ENCODE measurements at places on chromosomes 13 and 19. TPM values are rescaled to one million over a fixed set of nuclear protein-coding genes. Genes with fewer than 3 reads are reported as not detected.

GRCh38 chr13:105902396-105902795, 633.1 kb downstream of the EFNB2 start:
- DNase-seq, result no peak

Gene CXCL17
- not detected for total RNA-seq

DNA sequence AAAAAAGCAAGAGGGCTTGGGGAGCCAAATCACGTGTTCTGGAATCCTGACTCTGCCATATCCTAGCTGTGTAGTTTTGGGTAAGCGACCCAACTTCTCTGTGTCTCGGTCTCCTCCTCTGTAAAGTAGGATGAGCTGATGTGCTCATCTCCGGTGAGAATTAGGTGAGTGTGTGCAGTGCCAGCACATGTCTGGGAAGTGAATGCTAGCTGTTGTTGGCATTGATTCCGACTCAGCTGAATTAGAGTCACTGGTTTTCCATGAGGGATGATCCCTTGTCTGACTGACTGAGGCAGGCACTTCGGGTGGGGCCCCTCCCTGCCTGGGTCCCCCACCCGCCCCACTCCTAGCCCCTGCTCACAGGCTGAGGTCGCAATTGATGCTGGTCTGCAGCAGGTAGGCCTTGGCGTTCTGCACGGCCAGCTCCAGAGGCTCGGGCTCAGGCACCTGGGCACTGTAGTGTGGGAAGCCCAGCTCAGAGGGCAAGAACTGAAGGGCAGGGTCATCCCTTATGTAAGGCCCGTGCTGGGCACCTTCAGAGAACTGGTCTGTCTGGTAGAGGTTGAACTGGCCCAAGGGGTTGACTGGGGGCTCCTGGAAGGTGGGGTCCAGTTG, 835 bp downstream of the RSPH6A start:
- no peak for DNase-seq

Gene CACNA1A
- total RNA-seq, result not detected

Gene SHC2
- total RNA-seq, result 0.58 TPM

GRCh38 chr13:114049026-114049425, 75.2 kb upstream of the C13orf46 start:
- DNase-seq, result no peak

- no peak for DNase-seq
These were observed 10.2 kb downstream of the SMIM7 start for GRCh38 chr19:16649734-16650133.

Gene PLPPR3
- 3.0 TPM for total RNA-seq

GRCh38 chr13:94712287-94712811, at the start of gene SOX21:
Gene SOX21 (minus strand): TSS chr13:94712545. CDS start chr13:94712049, 496 bp downstream.
- no peak for DNase-seq

DNA sequence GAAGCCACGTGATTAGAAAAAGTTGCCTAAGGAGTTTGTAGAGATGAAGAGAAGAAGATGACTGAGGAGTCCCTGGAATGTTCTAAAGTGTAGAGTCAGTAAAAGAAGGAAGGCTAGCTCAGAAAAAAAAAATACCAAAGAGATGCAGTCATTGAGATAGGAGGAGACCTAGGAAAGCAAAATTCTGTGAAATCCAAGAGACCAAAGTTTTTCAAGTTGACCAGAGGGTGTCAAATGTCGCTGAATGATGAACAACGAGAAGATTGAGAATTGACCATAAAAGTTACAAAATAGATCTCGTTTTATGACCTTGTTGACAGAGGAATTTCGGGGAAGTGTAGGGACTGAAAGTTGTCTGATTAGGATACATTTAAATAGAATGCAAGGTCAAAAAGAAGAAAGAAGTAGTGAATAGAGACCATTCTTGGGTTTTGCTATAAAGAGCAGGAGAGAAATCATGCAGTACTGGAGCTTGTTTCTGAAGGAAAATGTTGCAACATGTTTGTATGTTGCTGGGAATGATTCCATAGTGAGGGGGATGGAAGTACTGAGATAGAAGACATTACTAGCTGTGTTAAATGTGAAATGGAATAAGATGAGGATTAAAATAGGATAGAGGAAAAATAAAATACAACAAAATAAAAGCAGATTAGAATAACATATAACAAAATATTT, 30.2 kb upstream of the HTR2A start:
- DNase-seq, result no peak

Gene LILRB2
- not detected for total RNA-seq

Gene CD70
- 144 TPM for total RNA-seq

Gene SIGLECL1
- total RNA-seq, result not detected

DNA sequence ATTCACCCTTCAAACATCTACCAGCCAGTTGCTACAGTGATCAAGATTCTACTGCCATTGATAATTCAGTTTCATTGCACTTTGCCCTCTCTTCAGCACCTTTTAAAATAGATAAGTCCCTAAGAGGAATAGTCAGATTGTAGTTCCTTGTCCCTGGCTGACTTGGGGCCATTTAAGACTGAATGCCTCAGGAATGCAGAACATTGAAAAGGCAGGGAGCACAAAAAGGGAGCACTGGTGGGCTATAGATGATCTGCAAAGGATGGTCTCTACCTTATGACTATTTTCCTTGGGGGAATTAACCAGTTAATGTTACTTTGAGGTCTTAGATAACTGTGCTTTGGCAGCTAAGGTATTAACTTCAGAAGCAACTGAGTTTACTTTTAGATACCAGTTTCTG, 46.9 kb downstream of the GPALPP1 start:
- no peak for DNase-seq

Measured in NCI-H460 (cell line).